ENCODE measurements at places on chromosomes 1 and 21.
A peak's percentile ranks its signal among the peaks of the same experiment; 100 is the strongest.

DNA sequence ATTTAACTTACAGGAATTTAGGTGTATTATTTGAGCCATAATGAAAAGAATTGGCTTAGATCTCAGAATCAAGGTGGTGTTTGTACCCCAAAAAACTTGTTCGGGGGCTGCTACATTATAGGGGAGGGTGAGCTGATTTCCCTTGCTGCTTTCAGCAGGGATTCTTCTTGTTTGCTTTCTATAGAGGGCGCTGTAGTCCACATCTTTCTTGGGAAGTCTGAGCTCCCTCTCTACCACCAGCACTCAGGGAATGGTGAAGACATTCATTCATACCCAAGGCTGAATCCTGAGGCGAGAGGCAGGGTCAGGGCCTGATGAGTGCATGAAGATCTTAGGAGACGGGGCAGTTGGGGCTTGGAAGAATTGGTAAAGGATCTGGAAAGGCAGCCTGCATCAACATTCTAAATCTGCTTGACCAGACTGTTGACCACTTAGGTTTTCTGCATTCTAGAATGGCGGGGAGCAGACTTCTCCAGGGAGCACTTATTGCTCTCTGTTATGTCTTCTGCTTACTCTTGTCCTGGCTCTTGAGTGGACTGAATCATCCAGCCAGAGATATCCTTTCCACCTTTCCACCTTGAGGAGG is 18.9 kb downstream of the SPATA46 start:
- DNase-seq = peak; percentile 67

GRCh38 chr1:61639608-61640336 is 85.2 kb downstream of the TM2D1 start:
- DNase-seq = no peak

GRCh38 chr1:46480959-46481646 is 8.5 kb upstream of the DMBX1 start:
- DNase-seq = peak; percentile 52

DNA sequence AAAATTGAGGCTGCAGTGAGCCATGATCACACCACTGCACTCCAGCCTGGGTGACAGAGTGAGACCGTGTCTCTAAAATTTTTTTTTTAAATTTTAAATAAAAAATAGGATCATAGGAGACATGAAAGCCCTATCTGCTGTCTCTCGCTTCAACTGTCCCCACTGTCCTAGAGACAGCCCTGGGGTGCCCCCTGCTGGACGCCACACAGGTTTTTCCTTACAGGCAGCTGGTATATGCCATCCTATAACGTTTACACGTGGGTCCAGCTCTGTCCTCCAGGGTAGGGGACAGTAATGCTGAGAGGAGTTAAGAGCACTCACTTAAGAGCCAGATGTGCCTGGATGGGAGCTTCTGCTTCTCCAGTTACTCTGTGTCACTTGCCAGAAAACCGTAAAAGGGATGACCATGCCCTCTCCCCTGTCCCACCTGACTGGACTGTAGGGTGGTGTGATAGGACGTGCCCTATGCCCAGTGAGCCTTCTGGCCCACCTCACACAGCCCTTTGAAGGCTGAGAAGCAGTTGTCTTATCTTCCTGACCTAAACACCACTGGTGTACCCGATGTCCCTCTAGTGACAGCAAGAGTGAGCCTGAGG is 8.5 kb downstream of the FBXO2 start:
- DNase-seq = peak; percentile 85

DNA sequence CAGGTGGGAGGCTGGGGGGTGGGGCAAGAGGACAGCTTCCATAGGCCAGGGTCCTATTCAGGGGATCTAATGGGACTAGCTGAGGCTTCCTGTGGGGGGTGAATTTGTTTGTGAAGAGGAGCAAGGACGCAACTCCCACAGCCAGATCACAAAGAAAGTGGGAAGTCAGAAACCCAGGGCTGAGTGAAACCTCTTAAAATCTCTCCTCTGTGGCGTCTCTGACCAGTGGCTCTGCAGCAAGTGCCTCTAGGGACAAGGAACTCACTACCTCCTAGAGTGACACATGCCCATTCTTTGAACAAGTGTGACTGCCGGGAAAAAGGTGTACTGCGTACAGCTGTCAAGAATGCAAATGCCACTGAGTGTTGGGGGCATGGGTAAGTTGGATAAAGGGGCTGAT is 187.9 kb downstream of the HIVEP3 start:
- DNase-seq = no peak

Measured in GM03348 (cell line).